ENCODE measurements at places on chromosomes 12 and 14. TPM values are rescaled to one million over a fixed set of nuclear protein-coding genes. Genes with fewer than 3 reads are reported as not detected.

GRCh38 chr12:123990511-123990910 is 17.5 kb downstream of the ZNF664 start:
- DNase-seq = no peak

GRCh38 chr12:5964913-5965900 is 20.1 kb upstream of the ANO2 start:
- DNase-seq = no peak

DNA sequence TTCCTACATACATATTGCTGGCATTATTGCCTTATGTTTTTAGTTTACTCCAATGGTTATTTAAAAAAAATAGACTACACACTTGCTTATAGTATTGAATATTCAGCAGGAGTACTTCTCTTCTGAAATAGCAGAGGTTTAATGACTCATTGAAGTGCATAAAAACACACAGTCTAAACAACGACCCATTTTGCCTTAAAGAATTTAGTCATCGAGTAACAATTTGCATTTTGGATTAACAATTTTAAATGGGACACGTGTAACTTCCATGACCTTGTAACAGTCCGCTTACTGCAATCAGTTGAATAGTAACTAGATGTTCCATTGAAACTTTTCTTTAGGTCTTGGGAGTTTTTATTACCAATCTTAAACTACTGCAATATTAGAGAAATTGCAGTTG is 9.0 kb downstream of the TRHDE start:
- DNase-seq = no peak

Gene EMP1
- 746 TPM for total RNA-seq

Gene LRCOL1
- total RNA-seq = 0.62 TPM

Gene IL23A
- not detected for total RNA-seq

DNA sequence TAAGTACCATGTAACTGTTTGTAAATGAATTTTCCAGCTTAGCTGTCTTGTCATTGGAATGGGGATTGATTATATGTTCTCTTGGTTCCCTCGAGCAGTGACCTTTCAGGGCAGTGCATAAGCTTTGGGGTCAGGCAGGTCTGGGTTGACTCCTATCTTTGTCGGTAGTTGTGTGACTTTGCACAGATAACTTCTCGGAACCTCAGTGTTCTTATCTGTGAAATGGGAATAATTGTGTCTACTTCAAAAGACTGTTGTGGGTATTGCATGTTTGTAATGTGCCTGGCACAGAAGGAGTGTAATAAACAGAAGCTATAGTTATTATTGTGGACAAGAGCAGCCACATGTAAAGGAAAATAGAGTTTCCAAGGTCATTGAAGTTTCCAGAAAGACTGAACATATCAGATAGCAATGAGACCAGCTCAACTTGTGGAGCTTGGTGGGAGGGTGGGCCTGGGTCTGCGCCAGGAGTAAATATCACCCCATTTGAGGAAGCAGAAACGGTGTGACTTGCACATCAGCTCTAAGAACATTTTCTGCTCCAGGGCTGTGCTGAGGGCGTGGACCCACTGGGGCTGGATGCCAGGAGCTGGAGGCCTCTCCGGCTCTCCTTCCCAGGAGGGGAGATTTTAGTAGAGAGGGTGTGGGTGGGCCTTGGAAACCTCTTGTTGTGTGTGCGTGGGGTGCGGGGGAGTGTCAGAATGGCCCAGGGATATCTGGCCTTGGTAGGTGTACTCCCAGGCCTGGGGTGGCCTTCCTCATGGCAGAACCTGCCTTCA is 19.7 kb downstream of the FOS start:
- peak; percentile 90 for DNase-seq

Gene PRKD1
- 44.2 TPM for total RNA-seq

Gene COX8C
- not detected for total RNA-seq

DNA sequence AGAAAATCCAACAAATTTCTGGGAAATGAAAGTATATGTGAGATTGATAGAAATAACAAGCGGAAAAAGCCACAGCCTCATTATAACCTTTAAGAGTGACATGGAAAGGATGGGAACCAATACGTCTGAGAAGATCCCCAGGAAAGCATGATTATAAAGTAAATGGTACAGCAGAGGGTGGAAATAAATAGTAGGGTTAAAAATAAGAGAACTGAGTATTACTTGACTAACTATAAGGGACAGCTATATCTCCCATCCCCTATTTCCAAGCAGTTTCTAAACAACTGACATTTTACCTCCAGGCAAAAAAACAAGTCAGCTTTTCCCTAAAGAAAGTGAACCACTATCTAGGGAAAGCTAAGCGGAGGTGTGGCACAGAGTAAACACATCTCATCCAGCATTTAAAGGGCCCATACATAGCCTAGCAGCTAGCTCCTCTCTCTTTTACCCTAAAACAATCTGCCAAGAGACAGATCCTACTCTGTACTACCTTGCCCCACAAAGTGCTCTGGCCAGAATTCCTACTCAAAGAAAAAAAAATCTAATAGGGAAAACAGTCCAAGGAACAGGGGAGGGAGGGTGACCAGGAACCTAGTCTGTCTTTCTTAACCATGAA is 11.2 kb downstream of the OSBPL8 start:
- no peak for DNase-seq

Gene LRTM2
- not detected for total RNA-seq

Gene KRT73
- total RNA-seq = not detected

Gene C12orf60
- total RNA-seq = 0.74 TPM

Data from posterior vena cava (tissue), 2 donors.